Renal pelvis (tissue), 12 donors: ENCODE measurements at places on chromosomes 11 and 22.
A peak's percentile ranks its signal among the peaks of the same experiment; 100 is the strongest.

DNA sequence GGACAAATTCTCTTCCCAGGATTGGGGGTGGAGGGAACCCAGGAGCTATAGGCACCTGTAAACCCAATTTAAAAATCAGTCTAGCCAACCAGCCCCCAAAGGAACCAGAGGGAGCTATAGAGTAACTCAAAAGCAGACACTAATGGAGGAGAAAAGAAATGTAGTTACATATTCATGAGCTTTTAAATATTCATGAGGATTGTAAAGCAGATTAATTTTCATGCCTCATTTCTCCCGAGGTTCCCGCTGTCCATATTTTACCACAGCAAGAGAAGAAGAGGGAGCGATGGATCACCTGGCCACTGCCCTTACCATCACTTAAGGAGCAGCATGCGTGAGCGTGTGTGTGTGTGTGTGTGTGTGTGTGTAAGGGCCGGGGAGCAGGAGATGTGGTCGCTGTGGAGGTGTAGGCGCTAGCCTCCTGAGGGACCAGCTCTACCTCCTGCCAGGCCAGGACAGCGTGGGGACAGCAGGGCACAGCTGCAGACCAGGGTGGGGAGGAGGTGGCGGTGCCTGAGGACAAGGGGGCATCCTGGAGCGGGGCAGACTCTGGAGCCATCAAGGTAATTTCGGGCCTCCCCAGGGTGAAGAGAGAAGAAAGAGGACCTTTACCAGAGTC is 100.7 kb upstream of the THY1 start:
- DNase-seq: no peak

DNA sequence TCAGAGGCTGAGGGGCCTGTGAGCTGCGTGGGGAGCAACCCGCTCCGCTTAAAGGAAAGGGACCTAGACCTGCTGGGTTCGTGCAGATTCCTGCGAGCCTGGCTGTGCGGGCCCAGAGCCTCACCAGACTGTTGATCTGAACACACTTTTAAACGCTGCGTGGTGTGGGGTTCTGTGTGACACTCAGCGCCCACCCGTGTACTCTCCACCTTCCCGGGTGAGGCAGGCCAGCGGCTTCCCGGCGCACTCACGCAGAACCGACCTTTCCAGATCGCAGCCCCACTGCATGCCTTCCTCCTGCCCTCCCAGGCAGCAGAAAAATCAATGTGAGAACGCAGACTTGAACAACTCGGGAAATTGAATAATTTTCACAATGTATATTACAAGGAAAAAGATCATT is 388.6 kb downstream of the TBC1D22A start:
- DNase-seq: no peak

- no peak for DNase-seq
These were observed 836.0 kb downstream of the JRKL start for GRCh38 chr11:97225794-97226193.

GRCh38 chr11:9839550-9839949 is 175.7 kb downstream of the SWAP70 start:
- no peak for DNase-seq

GRCh38 chr11:9253086-9253485 is 12.1 kb downstream of the DENND5A start:
- DNase-seq: no peak

DNA sequence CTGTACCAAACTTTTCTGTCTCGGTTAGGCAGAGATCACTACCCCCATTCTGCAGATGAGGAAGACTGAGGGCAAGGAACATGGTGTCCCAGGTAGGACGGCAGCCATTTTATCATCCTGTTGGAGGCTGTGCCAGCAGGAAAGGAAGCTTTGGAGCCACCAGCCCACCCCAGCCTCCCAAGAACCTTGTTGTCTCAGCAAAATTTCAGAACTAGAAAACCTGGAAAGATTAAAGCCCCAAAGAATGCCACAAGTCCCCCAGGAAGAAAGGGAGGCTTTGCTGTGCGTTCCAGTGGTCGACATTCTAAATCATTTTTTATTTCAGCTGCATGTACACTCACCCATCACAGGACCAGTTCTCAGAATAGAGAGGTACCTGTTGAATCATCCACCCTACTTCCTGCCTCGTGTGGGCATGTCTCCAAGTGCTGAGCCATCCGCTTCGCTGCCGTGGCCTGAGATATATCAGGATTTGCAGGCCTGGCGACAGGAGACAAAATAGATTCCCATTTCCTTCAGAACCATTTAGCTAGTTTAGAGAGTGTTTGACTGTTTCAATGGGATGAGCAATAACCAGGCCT is 13.0 kb upstream of the EIF3D start:
- no peak for DNase-seq

GRCh38 chr11:3434976-3435375 is 56.0 kb upstream of the ZNF195 start:
- no peak for DNase-seq

GRCh38 chr11:38553148-38553547 is 1955.1 kb upstream of the RAG2 start:
- no peak for DNase-seq

DNA sequence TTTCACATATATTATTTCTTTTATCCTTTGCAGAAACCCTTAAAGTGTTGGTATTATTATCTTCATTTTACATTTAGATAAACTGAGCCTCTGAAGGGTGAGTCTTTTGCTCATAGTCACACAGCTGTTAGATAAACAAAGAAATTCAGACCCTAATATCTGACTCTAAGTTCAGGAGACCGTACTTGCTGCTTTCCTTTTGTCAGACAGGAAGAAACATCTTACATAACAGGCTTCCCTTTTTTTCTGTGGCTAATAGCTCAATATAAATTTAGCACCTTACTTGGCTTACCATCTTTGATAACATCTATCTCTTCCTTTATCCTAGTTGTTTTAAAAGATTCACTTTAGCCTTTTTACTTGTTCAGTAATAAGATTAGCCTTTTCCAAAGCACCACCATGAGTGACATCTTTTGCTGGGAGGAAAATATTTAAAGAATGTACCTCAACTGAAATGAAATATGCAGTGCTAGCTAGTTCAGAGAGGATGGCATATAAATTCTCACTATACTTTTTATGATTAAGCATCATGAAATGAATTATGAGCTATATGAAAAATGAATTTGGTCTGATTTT is 128.6 kb downstream of the WNT11 start:
- no peak for DNase-seq

DNA sequence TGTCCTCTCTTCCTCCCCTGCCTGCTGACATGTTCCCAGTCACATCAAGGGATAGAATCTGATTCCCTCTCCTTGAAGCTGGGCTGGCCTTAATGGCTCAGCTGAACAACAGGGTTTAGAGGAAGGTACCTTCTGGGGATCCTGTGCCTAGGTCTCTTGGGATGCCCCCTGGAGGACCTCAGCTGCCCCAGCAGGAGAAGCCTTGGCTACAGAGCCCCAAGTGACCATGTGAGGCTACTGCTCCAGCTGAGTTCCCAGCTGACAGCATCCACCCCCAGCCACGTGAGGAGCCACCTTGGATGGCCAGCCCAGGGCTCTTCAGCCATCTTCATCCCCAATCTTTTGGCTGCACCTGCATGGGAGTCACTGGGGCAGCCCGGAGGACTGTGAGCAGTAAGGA is 1499.3 kb downstream of the TBC1D22A start:
- no peak for DNase-seq

DNA sequence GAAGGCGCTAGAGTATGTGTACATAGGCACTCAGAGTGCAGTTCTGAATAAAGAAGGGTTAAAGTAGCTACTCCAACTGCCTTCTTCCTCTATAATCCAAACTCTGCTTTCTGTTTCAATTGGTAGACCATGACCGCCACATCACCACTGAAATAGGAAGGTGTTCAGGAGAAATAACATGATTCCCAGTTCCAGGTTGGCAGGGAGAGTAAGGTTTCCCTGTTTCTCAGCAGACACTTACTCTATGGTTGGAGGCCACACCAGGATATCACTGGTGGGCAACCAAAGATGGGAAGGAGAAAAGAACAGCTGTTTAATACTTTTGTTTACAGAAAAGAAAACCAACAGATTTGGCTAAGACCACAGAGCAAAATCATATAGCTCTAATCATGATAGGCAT is 37.9 kb downstream of the PAK1 start:
- no peak for DNase-seq

DNA sequence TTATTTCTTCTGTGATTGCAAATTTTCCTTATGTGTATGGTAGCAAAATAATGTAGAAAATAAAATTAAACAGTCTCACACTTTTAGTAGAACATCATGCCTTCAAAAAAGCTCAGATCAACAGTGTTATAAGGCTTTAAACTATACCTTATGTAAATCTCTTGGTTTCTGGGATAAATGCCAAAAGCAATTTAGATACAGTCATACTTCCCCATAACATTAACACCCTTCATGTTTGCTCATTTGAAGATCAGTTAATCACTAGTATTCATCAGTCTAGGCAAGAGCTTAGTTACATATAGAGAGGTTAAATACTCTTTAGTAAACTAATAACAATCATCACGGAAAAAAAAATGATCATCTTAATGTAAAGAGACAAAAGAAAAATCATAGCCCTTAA is 421.8 kb upstream of the ANO3 start:
- DNase-seq: no peak

- peak; percentile 91 for DNase-seq
These were observed 88.3 kb upstream of the MTMR2 start for GRCh38 chr11:96012086-96012824.

GRCh38 chr11:115677190-115677589 is 173.0 kb upstream of the CADM1 start:
- no peak for DNase-seq

DNA sequence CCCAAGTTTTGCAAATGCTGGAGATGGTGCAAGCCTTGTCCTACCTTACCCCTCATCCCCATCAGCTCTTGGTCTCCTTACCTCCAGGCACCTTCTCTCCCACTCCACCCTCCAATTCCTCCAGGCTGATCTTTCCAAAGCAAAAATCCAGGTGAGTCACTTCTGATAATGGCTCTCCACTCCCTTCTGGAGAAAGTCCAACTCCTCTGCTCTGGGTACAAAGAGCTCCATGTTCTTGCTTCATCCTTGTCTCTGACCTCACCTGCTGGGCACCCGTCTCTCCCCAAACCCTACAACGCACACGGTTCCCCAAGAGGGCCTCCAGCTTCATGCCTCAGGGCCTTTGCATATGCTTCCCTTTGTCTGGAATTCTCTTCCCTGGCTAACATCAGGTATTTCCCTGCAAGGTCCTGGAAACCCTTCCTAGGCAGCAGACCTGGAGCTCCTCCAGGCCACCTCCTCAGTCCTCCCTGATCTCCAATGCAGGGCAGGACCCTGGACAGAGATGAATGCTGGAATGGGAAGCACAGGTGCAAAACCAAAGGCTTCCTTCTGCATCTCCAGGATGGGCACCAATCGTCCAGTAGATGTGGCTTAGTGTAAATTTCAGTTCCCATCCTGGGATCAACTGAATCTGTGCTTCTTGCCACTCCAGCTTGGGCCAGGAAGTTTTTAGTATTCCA is 22.7 kb downstream of the IFT27 start:
- peak; percentile 16 for DNase-seq

- DNase-seq: no peak
These were observed 1.5 kb downstream of the SIDT2 start for GRCh38 chr11:117180020-117180419.
